ENCODE measurements at places on chromosomes 16 and 17.
A peak's percentile ranks its signal among the peaks of the same experiment; 100 is the strongest.

GRCh38 chr17:63361182-63361581, 84.9 kb downstream of the CYB561 start:
- DNase-seq: no peak

GRCh38 chr16:24572069-24572468, 32.7 kb downstream of the RBBP6 start:
- DNase-seq: no peak

DNA sequence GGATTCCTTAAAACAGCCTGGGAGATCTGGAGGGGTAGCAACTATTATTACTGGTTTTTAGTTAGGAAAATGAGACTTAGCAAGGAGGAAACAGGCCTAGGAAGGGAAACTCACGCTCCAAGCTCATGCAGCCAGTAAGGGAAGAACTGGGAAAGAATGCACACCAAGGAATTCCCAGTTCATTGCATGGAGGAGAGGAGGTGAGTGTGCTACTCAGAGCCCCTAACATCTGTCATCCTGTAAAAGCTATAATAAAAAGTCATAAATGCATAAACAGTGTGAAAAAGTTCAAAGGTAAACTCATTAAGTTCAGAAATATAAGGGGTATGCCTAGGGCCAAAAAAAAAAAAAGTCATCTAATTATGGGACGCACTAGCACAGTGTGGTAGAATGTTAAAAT, 25.9 kb downstream of the TMEM98 start:
- no peak for DNase-seq

DNA sequence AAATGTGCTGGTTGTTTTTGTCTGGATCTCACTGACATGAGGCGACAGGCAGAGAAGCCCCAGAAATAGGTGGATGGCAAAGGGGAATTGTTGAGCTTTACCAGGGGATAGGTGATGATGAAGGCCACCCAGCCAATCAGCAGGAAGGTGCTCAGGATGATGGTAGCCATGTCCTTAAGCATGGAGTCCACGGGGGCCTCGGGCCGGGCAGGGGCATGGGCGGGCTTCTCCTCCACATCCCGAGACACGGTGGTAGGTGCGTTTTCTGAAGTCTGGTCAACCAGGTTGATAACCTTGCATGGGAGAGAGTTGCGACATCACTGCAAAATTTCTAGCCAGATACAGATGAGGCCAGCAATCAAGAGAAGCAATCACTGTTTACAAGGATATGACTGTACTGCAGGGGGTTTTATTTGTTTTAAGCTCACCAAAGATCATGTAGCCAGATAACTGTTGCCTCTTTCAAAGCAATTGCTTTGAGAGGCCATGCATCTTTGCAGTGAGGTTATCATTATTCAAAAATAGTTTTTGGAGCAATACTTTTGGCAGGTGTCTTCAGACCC, 37.3 kb upstream of the ICAM2 start:
- DNase-seq: no peak

GRCh38 chr16:20812510-20812909, 6.2 kb downstream of the REXO5 start:
- no peak for DNase-seq

DNA sequence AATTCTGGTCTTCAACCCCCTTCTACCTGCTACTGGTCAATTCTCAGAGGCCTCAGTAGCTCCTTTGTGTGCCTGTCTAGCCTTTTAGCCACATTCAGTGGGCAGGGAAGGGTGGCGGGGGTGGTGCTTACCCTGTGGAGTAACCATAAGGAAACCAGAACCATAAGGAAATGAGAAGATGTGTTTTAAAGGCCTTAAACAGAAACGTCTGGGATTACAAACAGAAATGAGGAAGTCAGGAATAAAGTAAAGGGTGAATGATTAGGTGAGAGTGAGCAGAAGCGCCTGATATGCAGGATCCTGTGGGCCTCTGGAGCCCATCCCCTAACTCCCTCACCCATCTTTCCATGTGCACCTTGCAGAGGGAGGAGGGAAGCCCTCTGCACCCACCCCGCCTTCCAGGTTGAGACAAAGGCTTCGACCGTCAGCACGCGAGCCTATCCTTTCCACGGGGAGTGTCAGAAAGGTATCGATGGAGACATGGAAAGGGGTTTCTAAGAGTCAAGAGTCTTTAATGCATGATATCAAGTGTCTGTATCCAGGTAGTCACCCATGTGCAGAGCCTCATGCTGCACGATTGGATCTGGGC, 20.4 kb downstream of the KIAA0513 start:
- DNase-seq: no peak

DNA sequence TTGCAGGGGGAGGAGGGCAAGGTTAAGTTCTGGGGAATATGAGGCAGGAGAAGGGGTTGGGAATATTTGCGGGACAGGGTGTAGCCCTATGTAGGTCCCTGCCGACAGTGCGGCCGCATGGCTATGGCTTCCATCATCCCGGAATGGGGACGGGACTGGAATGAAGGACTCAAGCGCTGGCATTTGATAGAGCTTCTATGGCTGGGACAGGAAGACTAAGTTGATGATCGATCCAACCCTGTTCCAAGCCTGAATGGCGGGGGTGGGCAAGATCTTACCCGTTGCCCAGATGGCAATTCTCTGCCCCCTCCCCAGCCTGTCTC, 47.1 kb downstream of the SRCIN1 start:
- DNase-seq: no peak

DNA sequence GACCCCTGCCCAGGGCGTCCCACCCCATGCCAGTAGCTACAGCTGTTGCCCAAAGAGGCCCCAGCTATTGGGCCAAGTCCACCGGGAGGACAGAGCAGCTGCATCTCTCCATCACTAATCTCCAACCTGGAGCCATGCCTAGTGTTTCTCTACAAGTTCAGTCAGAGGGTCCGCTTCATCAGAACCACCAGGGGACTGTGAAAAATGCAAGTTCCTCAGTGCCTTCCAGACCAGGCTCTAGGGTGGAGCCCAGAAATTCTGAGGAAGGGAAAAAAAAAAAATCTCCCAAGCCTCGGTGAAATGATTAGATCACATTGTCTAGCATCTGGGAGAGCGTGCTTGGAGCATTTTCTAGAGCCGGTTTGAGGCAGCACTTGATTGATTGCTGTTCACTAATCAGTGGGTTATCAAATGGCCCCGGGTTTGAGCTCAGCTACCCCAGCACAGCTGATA, 22.4 kb upstream of the HERPUD1 start:
- DNase-seq: no peak

- DNase-seq: no peak
Observed at GRCh38 chr17:8922451-8922850, 43.1 kb downstream of the PIK3R5 start.

DNA sequence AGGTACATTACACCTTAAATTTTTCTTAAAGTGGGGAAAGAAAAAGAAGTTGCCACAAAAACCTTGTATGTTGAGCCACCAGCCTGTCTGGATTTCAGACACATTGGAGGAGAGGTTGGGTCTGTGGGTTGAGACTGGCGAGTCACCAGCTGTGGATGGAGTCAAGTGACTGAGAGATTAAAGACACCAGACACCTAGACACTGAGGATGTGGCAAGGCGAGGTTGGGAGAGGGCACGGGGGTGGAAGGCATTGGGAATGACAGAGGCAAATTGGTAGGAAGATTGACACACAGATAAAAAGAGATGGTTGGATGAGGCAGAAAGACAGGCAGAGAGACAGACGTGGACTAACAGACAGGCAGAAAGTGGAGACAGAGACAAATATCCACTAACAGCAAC, 49.6 kb downstream of the KCNJ12 start:
- DNase-seq: no peak

DNA sequence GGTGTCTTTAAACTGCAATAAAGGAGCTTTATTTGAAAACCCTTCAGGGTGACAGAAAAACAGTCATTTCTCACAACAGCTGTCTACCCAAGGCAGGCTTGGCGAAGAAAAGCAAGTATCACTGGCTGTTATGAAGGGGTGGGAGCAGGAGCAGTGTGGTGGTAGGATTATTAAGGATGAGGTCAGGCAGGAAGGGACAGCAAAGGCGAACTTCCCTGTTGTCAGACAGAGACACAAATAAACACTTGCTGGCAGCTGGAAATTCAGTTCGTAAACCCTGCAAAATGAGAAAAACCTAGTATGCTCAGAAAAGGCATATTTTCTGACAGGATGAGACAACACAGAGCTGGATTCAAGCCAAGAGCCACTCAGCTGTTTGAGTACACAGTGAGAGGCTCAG, 416.3 kb upstream of the CDH5 start:
- DNase-seq: no peak

DNA sequence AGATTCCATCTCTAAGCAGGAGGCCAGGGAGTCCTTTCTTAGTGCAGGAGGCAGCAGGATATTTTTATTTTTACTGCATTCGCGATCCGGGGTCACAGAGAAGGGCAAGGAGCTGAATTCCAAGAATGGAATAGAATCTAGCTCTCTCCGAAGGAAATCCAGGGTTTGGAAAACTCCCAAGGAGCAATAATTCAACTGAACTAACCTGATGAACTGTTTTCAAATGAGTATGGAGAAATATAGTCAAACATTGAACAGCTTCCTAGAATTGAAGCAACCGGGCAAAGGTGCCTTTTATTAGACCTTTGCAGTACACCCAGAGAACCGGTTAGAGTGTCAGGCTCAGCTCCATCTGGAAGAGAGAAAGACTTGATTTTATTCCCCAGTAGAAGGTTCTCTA, 120.7 kb upstream of the MAF start:
- DNase-seq: no peak

- DNase-seq: no peak
Observed at GRCh38 chr16:371515-372301, 1.4 kb upstream of the MRPL28 start.

DNA sequence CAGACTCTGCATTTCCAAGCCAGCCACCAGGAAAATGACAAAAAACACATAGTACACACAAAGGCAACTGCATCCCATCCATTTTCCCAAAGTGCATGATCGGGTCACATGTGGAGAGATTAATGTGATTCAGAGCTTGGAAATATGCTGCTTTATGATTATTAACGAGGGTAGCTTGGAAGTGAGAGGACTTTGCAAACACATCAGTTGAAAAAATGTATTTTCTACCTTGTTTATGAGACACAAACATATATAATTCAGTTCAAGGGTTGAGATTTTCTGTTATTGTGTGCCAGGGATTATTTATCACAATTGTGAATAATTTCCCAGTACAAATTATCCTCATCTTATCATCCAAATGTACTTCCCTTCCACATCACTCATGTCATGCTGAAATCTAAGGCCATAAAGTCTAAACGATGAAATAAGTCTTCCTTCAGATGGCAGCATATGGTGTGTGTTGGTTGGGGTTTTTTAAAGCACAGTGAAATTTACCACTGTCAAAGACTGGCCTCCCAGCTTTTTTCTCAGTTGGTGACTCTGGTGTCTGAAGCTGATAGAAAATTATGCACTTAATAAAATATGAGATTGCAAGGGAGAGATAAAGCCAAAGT, 104.7 kb upstream of the ADAMTS18 start:
- DNase-seq: no peak

DNA sequence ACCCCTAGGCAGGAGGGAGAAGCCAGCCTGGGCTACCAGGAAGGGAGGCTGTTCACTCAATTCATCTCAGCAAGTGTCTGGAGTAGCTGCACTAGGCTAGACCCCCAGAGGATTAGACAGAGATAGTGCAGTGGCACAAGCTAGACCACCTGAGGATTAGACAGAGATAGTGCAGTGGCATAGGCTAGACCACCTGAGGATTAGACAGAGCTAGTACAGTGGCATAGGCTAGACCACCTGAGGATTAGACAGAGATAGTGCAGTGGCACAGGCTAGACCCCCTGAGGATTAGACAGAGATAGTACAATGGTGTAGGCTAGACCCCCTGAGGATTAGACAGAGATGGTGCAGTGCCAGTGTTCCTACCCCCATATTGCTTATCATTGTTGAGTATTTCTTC, 74.1 kb upstream of the SDK2 start:
- no peak for DNase-seq

DNA sequence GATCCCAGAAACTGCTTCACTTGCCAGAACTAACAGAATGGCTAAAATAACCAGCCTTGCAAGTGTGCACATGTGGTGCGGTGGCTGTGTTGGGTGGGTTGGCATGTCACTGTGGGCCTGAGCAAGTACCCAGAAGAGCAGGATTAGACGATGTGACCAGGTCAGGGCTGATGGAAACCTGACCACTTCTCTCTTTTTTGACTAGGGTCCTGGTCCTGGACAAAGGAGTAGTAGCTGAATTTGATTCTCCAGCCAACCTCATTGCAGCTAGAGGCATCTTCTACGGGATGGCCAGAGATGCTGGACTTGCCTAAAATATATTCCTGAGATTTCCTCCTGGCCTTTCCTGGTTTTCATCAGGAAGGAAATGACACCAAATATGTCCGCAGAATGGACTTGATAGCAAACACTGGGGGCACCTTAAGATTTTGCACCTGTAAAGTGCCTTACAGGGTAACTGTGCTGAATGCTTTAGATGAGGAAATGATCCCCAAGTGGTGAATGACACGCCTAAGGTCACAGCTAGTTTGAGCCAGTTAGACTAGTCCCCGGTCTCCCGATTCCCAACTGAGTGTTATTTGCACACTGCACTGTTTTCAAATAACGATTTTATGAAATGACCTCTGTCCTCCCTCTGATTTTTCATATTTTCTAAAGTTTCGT, 16.7 kb downstream of the ANKRD40 start:
- no peak for DNase-seq

DNA sequence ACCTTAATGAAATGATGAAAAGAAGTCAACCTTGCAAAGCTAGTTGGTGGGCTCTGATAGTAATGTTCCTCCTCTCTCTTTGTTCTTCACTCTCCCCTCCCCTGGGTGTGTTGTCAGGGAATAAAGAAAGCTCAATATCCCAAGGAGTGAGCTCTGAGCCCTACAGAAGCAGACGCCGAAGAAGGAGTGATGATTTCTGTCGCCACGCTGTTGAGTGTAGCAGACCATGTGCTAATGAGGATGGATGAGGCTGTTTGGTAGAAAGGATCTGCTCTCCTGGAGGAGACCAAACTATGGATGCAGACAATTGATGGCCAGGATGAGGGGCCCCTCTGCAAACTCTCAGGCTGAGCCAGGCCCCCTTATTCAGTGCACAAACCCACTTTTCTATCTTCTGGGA, 140.0 kb upstream of the DNAH9 start:
- DNase-seq: no peak

GRCh38 chr16:12063435-12063834, 86.9 kb downstream of the SNX29 start:
- no peak for DNase-seq

DNA sequence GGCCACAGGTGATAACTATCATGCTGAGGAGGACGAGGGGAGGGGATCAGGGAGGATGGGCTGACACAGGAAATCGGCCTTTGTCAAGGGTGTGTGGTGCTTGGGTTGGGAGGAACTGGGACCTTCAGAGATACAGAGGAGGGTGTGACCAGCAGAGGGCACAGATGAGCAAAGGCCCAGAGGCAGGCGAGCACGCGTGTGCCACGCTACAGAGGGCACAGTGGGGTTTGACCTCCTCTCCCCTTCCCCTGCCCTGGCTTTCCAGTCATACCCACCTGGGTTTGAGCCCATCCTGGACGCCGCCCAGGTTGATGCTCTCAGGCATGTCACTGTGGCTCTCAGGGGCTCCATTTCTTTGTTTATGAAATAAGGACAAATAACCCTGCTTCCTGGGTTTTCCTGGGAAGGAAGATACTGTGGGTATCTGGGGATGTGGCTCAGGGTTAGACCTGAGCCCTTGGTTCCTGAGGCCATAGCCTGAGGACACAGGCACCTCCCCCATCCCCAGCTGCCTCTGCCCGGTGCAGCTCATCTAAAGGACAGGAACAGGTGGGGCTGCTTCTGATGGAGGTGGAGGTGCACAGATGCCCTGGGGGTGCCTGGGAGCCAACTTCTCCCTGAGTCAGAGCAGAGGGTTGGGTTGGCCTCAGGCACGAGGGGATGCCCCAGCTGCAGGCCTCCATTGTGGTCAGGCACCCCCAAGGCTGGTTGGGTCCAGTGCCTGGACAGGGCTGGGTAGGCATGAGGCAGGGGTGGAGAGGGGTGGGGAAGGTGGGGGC, 51.8 kb downstream of the BEAN1 start:
- peak; percentile 56 for DNase-seq

All from stimulated activated CD8-positive, alpha-beta memory T cell treated with anti-CD3 and anti-CD28 coated beads, Interleukin-15, amount 100 ng/mL, for 4 hours (primary cell).